ENCODE measurements at places on chromosomes 2 and 18.

- no peak for DNase-seq
These were observed 9.5 kb upstream of the ZBTB7C start for GRCh38 chr18:48418539-48419276.

DNA sequence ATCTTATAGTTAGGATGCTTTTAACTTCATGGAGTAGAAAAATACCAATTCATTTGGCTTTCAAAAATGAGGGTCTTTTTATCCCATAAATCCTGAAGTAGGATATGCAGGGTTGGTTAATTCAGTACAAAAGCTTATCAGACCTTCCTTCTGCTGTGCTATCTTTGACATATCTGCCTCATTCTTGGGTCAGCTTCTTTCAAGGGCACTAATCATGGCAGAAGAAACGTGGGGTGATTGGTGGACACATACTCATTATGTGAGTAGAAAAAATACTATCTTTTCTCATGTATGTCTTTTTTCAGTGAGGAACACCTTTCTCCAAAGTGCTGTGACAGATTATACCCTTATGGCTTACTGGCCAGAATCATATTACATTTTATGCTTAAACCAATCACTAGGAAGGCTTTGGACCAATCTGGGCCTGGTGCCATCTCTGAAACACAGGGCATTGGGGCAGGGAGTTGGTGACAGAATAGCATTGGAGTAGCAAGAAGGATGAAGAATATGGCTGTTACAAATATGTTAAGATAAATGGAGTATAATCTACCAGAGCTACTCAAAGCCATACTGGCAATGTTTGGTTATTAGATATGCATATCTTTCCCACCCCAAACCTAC, 10.1 kb downstream of the UGP2 start:
- DNase-seq = no peak

DNA sequence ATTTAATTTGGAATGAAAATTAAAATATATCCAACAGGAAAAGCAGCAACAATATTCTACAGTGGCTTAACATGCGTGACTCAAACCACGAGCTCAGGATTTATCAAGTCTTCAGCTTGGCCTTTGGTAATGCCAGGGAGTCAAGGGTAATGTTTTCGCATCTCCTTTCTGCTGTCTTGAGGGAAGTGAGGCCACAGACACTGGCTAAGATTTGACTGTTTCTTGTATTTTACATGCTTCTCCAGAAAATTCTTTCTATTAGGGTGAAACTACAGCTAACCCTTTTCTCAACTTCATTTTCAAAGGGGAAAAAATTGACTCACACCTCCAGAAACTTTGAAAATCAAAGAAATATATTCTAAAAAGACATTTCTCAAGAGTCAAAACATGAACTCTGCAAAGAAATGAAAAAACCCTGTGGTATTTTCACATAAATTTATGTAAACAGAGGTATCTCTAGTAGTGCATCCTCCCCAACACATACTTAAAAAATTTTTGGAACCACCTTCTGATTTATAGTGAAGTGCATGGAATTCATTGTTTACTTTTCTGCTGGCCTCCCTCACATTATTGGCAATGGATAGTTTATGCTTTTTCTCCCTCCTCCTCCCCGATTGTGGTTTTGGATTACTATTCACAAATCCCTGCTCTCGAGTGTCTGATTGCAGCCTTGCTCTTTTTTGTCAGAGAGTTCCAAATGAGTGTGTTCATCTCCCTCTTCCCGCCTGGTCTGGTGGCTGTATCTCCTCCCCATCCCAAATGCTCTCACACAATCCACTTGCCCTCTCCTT, 48.7 kb downstream of the DPP4 start:
- no peak for DNase-seq

DNA sequence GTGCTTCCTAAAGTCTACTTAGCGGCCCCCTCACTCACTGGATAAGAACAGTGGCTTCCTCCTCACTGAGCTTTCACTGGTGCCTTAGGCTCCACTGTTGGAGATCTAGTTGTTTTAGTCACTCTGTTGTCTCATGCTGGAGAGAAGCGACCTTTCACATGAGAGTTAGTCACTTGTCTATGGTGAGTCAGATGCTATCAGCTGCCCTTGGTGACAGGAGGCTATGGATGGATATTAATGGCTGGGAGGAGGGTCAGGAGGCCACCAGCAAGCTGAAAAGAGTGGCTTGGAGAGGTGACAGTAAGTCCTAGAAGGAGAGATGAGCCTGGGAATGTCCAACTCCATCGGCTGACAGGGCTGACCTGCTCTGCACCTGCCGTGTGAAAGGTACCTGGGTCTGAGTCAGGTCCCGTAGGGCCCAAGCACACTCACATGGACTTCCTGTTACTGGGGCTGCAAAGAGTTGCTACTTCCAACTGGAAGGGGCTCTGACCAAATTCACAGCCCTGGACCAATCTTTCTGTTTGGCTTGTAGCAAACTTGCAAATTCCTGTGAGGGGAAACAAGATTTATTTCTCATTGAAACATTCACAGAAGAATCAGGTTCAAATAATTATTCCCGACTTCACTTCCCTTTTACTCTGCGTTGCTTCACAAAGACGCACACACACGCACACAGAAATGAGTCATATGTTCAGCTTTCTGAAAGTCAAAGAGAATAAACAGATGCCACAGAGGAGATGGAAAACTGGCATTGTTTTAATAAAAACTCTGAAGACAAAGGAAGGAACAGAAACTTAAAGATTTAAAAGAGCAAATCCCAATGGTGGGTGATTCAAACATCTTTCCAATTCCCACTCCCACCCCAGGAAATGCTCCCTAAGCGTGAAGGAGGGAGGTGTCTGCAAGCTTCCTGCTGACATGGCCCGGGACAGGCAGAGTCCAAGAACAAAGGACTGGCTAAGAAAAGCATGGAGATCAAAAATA, 203.5 kb upstream of the TWIST2 start:
- peak; percentile 19 for DNase-seq

DNA sequence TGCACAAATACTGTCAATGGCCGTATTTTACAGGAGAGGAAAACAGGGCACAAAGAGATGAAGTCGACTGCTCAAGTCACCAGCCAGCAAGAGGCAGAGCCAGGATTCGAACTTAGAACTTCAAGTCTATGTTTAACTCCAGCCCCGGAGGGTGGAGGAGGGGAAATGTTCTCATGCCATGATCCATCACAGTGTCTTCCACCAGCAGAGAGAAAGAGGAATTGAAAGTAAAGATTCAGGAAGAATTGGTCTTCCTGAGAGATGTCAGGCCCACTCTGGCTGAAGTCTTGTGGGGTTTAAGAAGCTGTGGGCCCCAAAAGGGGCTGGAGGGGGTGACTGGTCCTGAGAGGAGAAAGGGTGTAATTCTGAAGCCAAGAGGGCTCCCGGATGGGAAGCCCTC, 260.0 kb downstream of the TNS1 start:
- no peak for DNase-seq

- DNase-seq = no peak
These were observed 25.7 kb upstream of the SP5 start for GRCh38 chr2:170689481-170689880.

Measured in eye (tissue), 1 donor.